Activated CD4-positive, alpha-beta T cell treated with anti-CD3 and anti-CD28 coated beads, Interleukin-2, amount 10 ng/mL, durations not matched to agents 24 days and 14 days (primary cell): ENCODE measurements at places on chromosomes 4 and X.

DNA sequence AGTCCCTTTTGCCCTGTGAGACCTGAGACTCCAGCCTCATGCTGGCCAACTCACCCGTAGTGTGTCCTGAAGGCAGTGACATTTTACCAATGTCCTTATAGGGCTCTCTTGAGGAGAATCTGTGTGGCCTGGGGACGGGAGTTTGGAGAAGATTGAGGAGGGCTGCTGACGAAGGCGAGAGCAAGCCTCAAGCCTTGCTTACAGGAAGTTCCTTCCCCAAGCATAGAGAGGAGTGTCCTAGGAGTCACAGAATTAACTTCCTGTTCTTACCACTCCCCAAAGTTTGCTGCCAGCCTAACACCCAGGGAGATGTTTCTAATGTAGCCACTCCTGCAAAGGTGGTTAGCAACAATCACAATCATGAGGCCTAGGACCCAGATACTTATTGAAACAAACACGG, at the start of gene NXF3:
TSS of gene NXF3 (minus strand) at position 202 of the 400 bp plus-strand sequence. CDS start at position 82, 120 bp downstream.
- no peak for DNase-seq

DNA sequence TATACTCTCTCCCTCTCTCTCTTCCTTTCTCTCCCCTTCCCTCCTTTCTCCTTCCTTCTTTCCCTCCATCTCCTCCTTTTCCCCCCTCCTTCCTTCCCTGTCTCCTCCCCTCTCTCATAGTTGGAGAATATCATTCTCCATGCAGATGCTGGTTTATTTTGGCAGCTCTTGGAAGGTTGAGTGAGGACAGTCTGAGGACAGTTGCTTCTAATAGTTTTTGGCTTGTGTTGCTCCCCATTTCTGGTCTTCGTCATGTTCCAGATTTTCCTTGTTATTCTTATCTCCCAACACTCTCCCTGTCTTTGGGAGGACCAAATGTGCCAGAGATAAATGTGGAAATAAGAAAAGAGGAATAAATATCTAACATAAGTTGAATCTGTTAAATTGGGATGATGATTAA, 263.0 kb downstream of the FRMPD4 start:
- DNase-seq, result no peak

GRCh38 chr4:134905061-134905460, 703.5 kb upstream of the PABPC4L start:
- DNase-seq, result no peak

- no peak for DNase-seq
These were observed 16.8 kb downstream of the KDM6A start for GRCh38 chrX:44889824-44890223.

DNA sequence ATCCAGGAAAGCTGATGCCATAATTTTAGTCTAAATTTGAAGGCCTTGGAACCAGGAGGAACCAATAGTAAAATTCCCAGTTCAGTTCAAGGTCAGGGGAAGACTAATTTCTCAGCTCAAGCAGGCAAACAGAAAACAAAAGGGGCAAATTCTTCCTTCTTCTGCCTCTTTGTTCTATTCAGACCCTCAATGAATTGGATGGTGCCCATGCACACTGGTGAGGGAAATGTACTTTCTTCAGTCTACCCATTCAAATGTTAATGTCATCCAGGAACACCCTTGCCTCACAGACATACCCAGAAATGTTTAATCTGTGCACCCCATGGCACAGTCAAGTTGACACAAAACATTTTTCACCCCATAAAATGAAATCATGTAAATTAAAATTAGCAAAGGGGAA, 1851.2 kb upstream of the ADGRL3 start:
- DNase-seq, result no peak

- DNase-seq, result no peak
These were observed 219.6 kb downstream of the CAMK2D start for GRCh38 chr4:113541933-113542332.
